ENCODE measurements at places on chromosomes 6 and 20.

GRCh38 chr6:21450149-21450548 lies 143.4 kb upstream of the SOX4 start:
- no peak for DNase-seq

- no peak for DNase-seq
Observed at GRCh38 chr6:42221546-42221945, 3.9 kb upstream of the MRPS10 start.

DNA sequence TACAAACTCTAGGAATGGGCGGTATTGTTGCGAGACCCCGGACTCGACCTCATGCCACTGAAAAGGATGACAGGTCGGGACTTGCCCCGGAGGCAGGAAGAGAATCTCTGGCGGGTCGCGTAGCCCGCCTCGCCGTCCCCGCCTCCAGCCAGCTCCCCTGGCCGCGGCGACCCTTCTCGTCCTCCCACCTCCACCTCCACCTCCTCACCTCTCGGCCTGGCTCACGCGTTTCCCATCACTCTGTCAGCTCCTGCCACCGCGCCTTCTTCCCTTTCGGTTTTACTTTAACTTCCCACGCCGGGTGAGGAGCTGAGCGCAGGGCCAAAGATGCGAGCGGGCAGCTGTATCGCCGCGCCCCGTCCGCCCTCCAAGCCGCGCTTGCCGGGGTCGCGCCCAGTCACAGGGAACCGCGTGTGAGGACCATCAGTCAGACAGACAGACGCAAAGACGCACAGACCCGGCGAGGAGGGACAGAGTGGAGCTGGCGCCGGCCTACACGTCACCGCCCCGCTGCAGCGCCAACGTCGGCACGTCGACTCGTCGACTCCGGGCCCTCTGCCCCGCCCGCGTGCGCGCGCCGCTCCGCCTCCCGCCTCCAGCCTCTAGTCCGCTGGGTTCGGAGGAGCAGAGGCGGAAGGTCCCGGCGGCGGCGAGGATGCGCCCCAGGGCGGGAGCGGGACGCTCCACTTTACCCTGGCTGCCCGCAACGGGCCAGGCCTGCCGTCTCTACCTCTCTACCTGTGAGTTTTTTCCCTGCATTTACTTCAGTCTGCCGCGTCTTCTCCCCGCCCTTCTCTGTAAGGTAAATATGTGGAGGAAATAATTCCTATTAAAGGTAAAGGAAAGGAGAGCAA lies at the start of gene ASCC3:
ASCC3 (minus strand) TSS at position 477 of the 854 bp plus-strand sequence. CDS start 13,332 bp downstream, outside the sequence.
- DNase-seq: peak; percentile 81

GRCh38 chr20:25059866-25060465 lies 2.0 kb upstream of the ACSS1 start:
- no peak for DNase-seq

DNA sequence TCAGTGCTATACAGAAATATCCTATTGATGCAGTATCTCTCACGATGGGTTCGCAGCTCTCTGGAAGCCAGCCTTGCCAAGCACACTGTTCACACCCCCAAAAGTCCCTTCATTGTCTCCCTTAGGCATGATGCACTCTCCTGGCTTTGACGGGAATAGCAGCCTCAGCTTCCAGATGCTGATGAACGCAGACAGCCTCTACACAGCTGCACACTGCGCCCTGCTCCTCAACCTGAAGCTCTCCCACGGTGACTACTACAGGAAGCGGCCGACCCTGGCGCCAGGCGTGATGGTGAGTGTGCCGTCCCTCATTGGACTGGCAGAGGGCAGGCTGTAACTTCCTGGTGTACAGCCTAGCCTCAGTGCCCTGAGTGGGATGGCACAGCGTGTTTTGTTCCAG lies 60.0 kb upstream of the PBOV1 start:
- DNase-seq: no peak

- no peak for DNase-seq
Observed at GRCh38 chr6:21200134-21200870, 393.2 kb upstream of the SOX4 start.

- DNase-seq: no peak
Observed at GRCh38 chr6:111428811-111429210, 54.2 kb downstream of the REV3L start.

GRCh38 chr6:42551217-42551616 lies 12.6 kb upstream of the UBR2 start:
- no peak for DNase-seq

DNA sequence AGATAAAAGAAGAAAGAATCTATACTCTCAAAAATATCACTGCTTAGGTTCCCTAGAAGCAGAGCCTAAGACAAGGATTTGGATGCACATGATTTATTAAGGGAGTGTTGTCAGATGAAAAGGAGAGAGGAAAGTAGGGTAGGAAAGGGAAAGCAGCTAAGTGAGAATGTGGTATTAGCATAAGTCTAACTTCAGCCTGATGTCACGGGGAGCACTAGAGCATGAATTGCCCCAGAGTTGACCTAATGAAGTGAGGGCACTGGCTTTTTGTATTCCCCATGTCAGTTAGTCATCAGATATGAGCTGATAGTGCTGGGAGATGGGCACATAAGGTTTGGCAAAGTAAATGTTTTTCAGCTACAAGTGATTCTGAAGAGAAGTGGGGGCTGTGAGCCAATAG lies 129.0 kb upstream of the THEMIS start:
- no peak for DNase-seq

DNA sequence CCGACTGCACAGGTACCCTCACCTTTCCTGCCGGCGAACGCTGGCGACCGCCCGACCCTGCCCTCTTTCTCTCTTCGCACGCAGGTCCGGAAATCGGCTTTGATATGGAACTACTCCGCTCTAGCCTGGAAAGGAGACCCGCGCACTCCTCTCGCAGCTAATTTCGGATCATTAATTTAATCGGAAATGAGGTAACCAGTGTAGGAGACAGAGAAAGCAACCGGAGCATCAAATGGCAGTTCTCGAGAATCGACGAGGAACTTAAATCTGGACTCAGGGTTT lies 949 bp upstream of the ATXN1 start:
- DNase-seq: no peak

GRCh38 chr6:16803294-16804200 lies 42.3 kb upstream of the ATXN1 start:
- DNase-seq: no peak

GRCh38 chr6:147695819-147696218 lies 187.3 kb downstream of the SAMD5 start:
- no peak for DNase-seq

DNA sequence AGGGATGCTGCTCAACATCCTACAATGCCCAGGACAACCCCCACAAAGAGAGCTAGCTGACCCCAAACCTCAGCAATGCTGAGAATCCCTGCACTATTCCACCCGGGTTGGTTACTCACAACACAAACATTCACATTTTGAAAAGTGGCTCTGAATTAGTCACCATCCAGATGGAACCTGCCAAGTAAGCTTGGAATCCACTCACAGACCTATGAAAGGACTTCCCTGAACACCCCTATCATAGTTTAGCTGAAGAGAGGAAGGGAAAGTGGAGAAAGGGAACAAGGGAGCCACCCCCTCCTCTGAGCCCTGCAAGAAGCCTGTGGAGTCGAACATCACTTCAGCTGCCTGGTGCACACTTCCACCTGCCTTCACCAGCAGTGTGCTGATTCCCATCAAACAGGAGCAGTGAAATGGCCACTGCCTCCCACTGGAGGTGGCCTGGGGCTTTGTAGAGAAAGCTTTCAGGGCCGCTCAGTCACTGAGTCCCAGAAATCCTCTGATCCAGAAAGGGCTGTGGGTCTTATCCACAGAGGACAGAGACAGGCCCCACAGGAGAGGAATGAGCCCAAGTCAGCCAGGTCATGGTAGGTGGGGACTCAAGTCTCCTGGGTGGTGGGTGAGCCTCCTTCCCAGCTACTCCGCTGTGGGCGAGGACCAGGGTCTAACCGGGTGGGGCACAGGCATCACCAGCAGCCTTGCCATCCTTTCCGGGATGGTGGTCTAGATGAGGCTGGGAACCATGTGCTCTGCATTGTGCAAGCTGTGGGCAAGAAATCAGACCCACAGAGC lies 203.7 kb downstream of the SYNDIG1 start:
- DNase-seq: no peak

DNA sequence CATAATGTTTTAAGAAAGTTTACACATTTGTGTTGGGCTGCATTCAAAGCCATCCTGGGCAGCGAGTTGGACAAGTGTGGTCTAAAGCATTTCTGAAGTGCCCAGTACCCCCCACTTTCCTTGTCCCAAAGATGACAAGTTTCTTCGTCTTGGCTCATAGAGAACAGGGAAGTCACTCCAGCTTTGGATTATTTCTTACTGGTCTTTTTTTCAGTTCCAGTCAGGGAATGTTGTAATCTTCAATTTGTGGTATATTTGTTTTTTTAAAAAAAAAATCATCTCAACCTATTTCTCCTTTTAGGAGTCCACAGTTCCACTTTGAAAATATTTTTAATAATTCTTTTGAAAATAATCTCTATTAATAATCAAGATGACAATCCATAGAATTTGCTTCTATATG lies 34.0 kb downstream of the SLX4IP start:
- DNase-seq: no peak

- no peak for DNase-seq
Observed at GRCh38 chr6:25695671-25696070, 43.7 kb downstream of the SCGN start.

GRCh38 chr6:56370127-56370540 lies 122.8 kb upstream of the COL21A1 start:
- DNase-seq: no peak

DNA sequence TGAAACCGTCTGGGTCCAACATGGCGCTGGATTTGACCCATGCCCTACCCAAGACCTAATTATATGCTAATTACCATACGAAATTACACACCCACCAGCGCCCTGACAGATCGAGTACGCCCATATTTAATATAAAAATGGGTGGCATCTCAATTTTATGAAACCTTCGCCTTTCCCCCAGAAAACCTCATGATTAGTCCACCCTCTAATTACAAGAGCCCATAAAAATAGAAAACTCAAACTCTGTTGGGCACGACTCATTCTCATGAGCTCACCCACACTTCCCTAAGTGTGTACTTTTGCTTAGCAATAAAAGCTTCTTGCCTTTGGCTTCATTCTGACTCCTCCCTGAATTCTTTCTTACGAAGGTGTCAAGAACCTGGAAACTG lies 136.4 kb downstream of the OR2B2 start:
- no peak for DNase-seq

DNA sequence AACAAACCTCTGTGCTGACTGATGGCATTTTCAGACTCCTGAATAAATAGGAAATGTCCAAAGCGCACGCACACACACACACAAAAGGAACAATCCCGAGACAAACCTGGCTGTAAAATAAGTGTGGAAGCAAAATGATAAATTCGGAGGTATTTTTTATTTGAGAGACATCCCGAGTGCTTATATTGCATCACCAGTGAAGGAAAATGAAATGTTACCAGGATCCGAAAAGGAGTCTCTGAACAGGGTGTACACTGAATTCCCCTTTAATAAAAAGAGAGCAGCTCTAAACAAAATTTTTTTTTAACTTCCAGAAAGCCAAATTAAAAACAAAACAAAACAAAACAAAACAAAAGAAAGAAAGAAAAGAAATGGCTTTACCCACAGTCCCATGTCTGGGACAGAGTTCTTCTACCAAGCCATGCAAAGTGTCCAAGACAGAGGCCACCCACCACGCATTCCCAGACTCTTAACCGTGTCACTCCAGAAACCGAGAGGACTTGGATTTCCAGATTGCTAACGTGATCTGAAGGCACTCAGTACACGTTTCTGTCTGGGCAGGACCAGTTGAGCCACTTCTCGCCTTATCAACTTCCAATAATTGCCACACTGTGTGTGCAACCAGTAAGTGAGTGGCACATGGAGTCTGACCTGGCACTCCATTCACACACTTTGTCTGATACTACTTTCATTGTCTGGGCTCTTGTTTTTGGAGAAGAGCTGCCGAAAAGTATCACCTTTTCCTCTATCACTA lies 817 bp downstream of the ME1 start:
- DNase-seq: no peak

GRCh38 chr6:107342144-107342543 lies 117.2 kb downstream of the PDSS2 start:
- DNase-seq: no peak

DNA sequence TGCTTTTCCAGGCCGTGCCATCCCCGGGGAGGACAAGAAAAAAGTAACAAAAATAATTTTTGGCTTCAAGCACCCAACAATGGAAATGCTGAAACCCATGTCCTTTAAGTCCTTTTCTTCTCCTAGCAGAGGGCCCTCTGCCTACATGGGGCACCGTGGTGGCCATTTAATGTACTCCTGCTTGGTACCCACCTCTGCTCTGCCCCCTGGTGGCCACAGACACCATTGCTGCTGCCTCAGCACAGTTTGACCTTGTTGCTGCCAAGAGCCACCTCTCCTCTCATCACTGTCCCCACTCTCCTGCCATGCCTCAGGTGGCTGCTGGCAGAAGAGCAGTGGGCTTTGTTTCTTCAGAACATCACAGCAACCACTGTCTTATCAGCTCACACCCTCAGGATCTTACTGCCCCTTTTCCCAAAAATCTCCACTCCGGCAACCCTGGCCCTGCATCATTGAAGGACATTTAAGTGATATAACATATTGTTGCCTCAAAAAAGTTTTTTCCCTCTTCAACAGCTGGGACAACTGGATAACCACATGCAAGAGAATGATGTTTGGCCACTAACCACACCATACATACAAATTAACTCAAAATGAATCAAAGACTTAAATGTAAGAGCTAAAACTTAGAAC lies 12.9 kb upstream of the ARMC2 start:
- DNase-seq: peak; percentile 77

DNA sequence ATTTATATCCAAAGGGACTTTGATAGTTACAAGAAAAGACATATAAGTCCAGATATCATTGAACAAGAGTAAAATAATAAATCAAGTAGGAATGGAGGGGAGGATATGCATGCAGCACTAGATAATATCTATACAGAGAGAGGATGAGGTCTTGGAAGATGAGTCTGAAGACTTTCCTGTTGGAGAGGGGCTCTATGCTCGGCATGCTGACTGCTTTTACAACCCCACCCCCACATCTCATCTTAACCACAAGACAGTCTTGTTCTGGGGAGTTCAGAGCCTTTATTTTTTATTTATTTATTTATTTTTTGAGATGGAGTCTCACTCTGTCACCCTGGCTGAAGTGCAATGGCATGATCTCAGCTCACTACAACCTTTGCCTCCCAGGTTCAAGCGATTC lies 48.4 kb upstream of the IER3 start:
- no peak for DNase-seq

DNA sequence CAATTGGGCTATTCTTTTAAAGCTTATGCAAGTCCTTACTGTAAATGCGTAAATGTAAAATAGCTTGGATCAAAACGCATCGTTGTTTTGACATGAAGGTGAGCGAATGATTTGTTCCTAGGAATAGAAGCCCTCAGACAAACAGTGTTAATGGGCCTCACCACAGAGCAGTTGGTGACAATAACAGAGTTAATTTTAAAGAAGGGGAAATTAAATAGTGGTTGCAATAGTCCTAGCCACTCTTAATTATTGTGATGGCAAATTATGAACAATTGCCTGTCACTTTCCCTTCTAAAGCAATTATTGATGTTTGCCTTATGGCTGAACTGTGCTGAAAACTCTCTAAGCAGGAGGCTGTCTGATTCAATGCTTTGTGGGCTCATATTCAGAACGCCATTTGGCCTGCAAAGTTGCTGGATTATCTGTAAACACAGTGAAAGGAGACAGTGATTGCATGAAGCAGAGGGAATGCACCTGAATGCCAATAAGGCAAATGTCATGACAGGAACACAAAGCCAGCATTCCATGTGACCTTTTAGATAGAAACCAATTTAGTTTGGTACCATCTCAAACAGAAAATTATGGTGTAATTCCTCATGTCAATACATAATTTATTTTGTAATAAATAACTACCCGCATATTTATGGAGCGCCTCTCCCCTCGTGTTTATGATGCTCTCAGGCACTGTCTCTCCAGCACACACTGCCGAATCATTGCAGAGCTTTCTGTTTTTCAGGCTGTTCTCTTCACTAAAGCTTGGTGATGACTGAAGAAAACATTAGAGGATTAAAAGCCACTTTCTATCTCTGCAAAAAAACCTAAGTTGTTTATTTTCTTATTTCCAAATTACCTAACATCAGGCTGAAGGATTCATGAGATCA lies 387.5 kb downstream of the HACE1 start:
- DNase-seq: no peak

All from stimulated activated CD8-positive, alpha-beta memory T cell treated with anti-CD3 and anti-CD28 coated beads, Interleukin-15, amount 100 ng/mL, for 1 hour (primary cell).